Nephron progenitor cell (in vitro differentiated cells): ENCODE measurements at places on chromosomes 11 and 22.
A peak's percentile ranks its signal among the peaks of the same experiment; 100 is the strongest.

DNA sequence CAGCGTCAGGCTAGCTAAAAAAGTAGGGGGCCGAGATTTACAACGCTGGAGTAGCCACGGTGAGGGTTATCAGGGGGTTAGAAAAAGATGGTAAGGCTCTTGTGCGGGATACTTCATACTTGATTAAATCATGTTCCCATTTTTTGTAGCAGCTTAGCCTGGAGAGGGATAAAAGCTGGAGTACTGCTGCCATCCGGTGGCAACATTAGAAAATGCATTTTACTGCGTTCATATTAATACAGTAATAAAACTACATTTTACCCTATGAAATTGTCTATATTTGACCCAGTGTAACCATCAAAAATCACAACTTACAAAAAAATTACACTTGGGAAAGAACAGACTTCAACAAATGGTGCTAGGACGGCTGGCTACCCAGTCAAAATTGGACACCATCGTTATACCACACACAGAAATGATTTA is 17.3 kb downstream of the RPUSD4 start:
- DNase-seq, result peak; percentile 59
- H3K4me1 ChIP-seq, result peaks cover 33% of the 10 kb centered on the region
- no peak overlapping the region for H3K27ac ChIP-seq

GRCh38 chr11:5923794-5924193 is 18.3 kb upstream of the OR56A3 start:
- no peaks in the 10 kb centered on the region for H3K36me3 ChIP-seq
- H3K27ac ChIP-seq, result no peak overlapping the region
- H3K4me1 ChIP-seq, result no peaks in the 10 kb centered on the region
- H3K4me3 ChIP-seq, result no peak overlapping the region

GRCh38 chr11:42232673-42233072 is 773.2 kb upstream of the LRRC4C start:
- H3K27ac ChIP-seq, result no peak overlapping the region
- H3K27me3 ChIP-seq, result no peaks in the 10 kb centered on the region
- DNase-seq, result no peak
- H3K36me3 ChIP-seq, result no peaks in the 10 kb centered on the region

- peak overlapping the region; percentile 70 for H3K27ac ChIP-seq
- peaks cover 6% of the 10 kb centered on the region for H3K27me3 ChIP-seq
- H3K4me3 ChIP-seq, result no peak overlapping the region
- H3K36me3 ChIP-seq, result peaks cover 4% of the 10 kb centered on the region
These were observed 12.4 kb downstream of the ADM start for GRCh38 chr11:10317151-10317755.

GRCh38 chr11:72243173-72244059 is 560 bp downstream of the PHOX2A start:
- peak overlapping the region; percentile 75 for H3K4me3 ChIP-seq
- peaks cover 50% of the 10 kb centered on the region for H3K27me3 ChIP-seq
- H3K36me3 ChIP-seq, result no peaks in the 10 kb centered on the region
- no peak for DNase-seq

DNA sequence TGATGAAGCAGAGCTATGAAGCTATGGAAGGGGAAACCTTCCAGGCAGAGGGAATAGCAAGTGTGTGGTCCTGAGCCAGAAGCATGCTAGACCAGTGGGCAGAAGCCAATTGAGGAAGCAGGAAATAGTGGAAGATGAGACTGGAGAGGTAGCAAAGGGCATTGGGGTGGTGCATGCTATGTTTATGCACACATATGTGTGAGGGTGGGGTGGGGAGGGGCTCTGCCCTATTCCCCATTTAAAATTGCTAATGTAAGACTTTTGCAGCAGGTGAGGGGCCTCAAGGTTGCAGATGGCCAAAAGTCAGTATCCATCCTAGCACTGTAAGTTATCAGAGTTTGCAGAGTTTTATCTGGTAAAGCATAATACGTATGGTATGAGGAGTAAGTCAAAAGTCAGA is 626.6 kb upstream of the KIRREL3 start:
- no peak for DNase-seq
- H3K4me1 ChIP-seq, result peaks cover 60% of the 10 kb centered on the region
- no peaks in the 10 kb centered on the region for H3K36me3 ChIP-seq
- no peak overlapping the region for H3K27ac ChIP-seq
- peaks cover 5% of the 10 kb centered on the region for H3K27me3 ChIP-seq

GRCh38 chr11:36123336-36124101 is 165.7 kb downstream of the COMMD9 start:
- peak overlapping the region; percentile 77 for H3K27ac ChIP-seq
- H3K4me3 ChIP-seq, result no peak overlapping the region
- H3K4me1 ChIP-seq, result peaks cover 20% of the 10 kb centered on the region
- H3K36me3 ChIP-seq, result peaks cover 8% of the 10 kb centered on the region
- peaks cover 2% of the 10 kb centered on the region for H3K27me3 ChIP-seq
